Chondrocyte (in vitro differentiated cells): ENCODE measurements at places on chromosomes 11 and 22. TPM values are rescaled to one million over a fixed set of nuclear protein-coding genes. Genes with fewer than 3 reads are reported as not detected.

GGT1 gene
- total RNA-seq, result 1.4 to 1.8 TPM (median 1.5 TPM) in 3 replicates

POU2AF2 gene
- total RNA-seq, result not detected in 3 replicates

DCHS1 gene
- total RNA-seq, result 33.1 to 34.6 TPM (median 33.4 TPM) in 3 replicates

SLC37A4 gene
- 13.6 to 15.6 TPM (median 13.9 TPM) in 3 replicates for total RNA-seq

GRIA4 gene
- total RNA-seq, result not detected in 3 replicates

UBASH3B gene
- 10.4 to 14.8 TPM (median 14.4 TPM) in 3 replicates for total RNA-seq

GRIK4 gene
- 0.37 to 0.51 TPM (median 0.49 TPM) in 3 replicates for total RNA-seq

C2CD3 gene
- 14.7 to 28.0 TPM (median 16.3 TPM) in 3 replicates for total RNA-seq

EFEMP2 gene
- 174 to 310 TPM (median 290 TPM) in 3 replicates for total RNA-seq

PLEKHB1 gene
- total RNA-seq, result 2.0 to 2.9 TPM in 2 of 3 replicates, not detected in the other

ALDH3B1 gene
- total RNA-seq, result 10.8 to 14.3 TPM (median 13.1 TPM) in 3 replicates

MAPK11 gene
- total RNA-seq, result 9.3 to 19.9 TPM (median 17.7 TPM) in 3 replicates

SLC5A12 gene
- 0.97 to 1.7 TPM (median 1.4 TPM) in 3 replicates for total RNA-seq

SPA17 gene
- 1.7 to 3.6 TPM (median 3.2 TPM) in 3 replicates for total RNA-seq

CCDC87 gene
- total RNA-seq, result 0.23 to 0.32 TPM (median 0.27 TPM) in 3 replicates

- no peak for DNase-seq
Measured at GRCh38 chr11:63017306-63017974, 1.8 kb upstream of the SLC22A8 start.

DNA sequence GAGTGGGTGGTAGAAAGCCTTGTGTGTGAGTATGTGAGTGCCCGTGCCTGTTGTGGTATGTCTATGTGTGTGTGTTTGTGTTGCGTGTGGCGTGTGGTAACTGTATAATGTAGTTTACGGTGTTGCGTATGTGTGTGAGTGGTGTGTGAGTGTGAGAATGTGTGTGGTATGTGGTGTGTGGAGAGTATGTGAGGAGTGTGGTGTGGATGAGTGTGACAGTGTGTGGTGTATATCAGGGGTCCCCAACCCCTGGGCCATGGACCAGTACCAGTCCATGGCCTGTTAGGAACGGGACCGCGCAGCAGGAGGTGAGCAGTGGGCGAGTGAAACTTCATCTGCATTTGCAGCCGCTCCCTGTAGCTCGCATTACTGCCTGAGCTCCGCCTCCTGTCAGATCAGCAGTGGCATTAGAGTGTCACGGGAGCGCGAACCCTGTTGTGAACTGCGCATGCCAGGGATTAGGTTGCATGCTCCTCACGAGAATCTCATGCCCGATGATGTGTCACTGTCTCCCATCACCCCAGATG lies 5.7 kb downstream of the UPK3A start:
- no peak for DNase-seq

GRCh38 chr11:4677948-4678347 lies 19.7 kb downstream of the OR51E2 start:
- DNase-seq, result no peak

GRCh38 chr22:42412744-42413333 lies 19.4 kb downstream of the NFAM1 start:
- no peak for DNase-seq

DNA sequence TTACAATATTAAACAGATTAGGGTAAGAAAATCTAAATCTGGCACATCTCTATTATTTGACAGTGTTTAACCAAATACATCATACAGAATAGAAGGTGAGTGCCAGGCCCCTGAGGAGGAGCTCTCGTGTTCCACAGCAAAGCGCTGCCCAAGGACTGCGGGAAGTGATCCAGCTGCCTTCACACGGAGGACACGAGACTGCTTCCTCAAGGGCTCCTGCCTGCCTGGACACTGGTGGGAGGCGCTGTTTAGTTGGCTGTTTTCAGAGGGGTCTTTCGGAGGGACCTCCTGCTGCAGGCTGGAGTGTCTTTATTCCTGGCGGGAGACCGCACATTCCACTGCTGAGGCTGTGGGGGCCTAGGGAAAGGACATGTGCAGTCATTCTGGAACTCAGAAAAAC lies 71.1 kb downstream of the NCAPD3 start:
- no peak for DNase-seq

- no peak for DNase-seq
Measured at GRCh38 chr11:11565636-11566035, 56.2 kb downstream of the GALNT18 start.

DNA sequence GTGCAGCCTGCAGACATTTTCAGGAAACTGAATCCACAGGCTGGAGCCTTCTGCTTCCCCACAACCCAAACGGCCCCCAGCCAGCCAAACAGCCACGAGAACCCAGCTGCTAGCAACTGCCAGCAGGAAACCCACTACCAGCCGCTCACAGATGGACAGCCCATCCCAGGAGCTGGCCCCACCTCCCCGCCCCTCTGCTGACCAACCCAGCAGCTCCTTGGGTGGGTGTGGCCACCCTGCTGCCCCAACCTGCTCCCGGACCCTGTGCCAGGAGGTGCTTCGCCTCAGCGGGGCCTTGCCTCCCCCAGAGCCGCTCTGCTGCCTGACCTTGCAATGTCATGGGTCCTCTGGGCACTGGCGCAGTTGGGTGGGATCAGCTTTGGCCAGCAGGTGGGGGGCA lies 8.2 kb upstream of the CCDC188 start:
- no peak for DNase-seq

DNA sequence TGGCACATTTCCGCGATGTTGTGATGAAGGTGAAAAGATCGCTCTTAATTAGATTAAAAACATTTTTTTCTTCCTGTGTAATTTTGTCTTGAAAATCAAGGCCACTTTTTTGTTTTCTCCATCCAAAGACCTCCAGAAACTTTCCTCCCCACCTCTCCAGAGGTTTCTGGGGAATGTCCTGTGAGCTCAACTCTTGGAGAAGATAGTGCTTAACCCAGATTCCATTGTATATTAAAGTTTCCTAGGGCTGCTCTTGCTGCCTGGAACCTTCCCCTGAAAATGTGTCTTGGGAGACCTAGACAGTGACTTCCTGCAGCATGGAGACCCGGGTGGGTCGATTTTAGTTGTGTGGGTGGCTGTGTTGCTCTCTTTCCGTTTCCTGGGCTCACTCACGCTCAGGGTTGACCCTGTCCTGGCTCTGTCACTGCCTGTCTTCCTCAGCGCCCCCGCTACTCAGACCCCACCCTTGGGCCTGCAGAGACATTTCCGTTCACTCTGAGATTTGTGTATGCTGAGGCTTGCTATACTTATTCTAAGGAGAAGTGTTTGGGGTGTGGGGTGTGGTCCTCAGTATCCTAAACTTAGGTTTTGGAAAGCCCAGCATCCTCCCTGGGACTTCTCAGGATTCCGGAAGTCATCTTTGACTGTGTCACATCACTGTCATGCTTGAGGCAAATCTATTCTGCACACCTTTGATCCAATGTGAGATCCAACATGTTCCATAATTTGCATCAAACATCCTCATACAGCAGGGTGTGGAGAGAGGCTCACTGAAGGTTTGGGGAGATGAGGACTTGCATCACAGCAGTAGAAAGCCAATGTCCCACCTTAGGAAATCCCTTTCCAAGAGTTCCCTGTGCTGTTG lies 47.2 kb downstream of the KCNQ1OT1 start:
- DNase-seq, result no peak

DNA sequence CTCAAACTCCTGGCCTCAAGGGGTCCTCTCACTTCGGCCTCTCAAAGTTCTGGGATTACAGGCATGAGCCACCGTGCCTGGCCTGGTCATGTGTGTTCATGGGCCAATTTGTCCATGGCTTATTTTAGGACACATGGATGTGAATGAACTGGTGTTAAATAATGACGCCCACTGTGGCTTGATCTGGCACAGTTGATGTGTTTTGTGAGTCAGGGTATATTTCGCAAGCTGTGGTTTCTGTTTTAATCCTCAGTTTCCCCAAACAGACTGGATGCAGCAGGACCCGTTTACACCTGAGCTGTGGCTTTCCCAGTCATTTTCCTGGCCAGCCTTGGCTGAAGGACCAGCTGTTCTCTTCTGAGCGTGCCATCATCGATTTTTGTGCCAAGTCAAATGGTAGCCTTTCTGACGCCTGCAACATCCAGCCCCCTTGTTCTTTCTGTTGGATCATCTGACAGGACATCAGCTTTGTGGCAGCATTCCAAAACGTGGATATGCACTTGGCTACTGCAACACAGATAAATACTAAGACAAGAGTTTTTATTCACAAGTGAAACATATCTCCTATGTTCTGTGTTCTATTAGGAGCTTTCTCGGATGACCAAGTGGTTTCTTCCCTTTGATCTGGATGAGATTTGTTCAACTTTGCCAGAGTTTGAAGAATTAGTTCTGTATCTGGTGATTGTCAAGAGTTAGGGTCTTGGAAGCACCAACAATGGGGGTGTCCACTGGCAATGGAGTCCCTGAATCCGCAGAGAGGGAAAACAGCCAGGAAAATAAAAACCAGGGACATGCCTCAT lies 40.0 kb upstream of the SEPTIN5 start:
- DNase-seq, result no peak

DNA sequence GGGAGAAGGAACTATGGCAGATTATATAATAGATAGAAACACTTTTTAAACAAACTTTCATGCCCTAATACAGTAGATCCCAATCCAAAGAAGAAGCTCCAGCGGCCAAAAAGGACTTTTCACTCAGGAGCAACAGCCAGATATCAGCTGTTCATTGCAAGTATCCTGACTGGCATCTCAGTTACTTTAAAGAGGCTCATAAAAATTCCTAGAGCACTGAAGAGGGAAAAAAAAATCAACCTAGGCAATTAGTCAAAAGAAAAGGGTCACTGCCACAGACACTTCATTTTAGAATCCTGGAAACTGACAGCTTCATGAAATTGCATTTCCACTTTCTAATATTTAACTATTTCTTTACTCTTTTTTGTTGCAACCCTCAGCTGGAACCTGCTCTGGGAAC lies 170.6 kb upstream of the SOX6 start:
- no peak for DNase-seq

DNA sequence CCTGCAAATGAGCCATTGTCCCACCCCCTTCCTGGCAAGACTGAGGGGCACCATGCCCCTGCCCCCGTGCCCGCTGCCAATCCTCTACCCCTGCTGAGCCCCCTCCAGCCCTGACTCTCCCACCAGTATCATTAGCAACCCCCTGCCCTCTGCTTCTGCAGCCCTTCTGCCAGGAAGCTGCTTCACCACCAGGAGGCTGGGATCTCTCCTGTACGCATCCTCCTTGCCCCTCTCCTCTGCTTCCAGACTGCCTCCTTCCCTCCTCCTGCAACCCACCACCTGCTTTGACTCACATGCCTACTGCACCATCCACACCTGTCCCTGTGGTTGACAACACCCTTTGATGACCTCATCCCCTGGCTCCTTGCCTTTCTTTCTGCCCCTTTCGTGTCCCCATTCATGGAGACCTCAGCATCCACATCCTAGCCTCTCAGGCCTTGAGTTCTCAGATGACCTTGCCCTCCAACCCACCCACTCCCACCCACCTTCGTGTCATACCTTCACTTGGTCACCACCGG lies 13.4 kb upstream of the PNPLA3 start:
- DNase-seq, result no peak

DNA sequence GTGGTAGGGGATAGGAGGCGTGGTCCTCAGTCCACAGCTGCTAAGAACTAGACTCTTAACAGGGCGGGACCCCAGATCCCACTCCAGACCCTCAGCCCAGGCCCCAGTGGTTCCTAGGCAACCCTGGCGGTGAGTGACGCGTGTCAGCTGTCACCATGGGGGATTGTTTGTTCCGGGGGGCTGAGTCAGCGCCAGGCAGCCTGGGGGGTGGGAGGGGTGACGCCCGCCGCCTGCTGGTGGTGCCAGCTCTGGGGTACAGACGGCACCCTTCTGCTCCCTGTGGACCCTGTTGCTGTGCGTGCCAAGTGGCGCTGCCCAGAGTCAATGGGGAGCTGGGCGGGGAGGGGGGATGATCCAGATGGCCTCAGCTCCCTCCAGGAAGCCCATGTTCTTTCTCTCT lies 2.5 kb downstream of the CNIH2 start:
- DNase-seq, result no peak

GRCh38 chr22:42347281-42347824 lies 76.9 kb upstream of the TCF20 start:
- no peak for DNase-seq

DNA sequence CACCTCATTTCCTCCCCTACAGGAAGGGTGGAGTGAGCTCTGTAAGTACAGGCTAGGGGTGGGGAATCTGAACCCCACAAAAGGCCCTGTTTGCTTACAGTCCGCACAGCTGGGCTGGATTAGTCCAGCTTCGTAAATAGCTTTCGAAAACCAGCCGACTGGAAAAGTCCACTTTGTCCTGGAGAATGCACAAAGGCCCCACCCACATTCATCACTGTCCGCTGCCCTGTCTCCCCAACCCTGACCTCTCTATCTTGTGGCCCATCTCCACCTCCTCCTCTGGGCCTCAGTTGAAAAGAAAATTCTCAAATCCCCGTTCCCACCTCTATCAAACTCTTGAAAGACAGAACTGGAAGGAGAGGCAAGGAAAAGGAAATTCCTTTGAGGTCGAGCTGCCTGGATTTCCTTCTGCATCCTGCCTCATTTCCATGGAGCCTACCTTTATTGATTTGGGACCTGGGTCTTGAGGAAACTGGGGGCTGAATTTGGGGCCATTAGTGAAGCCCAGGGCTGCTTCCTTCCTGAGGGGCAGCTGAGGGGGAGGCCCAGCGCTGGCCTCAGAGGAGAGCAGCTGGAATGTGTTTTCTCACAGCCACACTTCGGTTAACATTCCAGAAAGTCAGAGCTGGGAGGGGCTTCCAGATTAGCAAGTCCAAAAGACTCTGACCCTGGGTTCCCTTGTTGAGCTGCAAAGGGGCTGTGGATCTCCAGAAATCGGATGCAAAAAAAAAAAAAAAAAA lies 147.6 kb downstream of the FBXO7 start:
- no peak for DNase-seq

- DNase-seq, result no peak
Measured at GRCh38 chr22:35752863-35753189, 35.2 kb downstream of the APOL5 start.

- no peak for DNase-seq
Measured at GRCh38 chr22:48369789-48370507, 1457.7 kb downstream of the BRD1 start.

- no peak for DNase-seq
Measured at GRCh38 chr11:10930972-10931760, 73.3 kb upstream of the ZBED5 start.

GRCh38 chr11:78160557-78160956 lies 21.1 kb upstream of the ALG8 start:
- no peak for DNase-seq

DNA sequence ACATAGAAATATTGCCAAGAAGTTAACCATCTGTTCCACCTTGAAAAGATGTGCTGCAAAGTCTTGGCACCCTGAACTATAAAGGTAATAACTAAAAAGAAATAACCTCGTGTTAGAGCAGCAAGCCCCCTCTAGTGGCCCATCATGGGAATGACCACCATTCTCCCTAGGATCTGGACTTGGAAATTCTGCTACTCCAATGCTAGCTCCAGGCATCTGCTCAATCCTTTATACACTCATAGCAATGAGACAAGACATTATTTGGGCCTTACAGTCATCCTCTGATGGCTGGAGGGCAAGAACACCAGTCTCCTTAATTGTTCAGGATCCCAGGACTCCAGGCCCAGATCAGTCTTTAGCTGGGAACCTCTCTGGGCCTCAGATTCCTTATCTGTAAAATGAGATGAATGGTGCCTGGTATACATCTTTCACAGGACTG lies 76.0 kb downstream of the CWC15 start:
- no peak for DNase-seq

- DNase-seq, result no peak
Measured at GRCh38 chr11:110812086-110812733, 100.0 kb upstream of the ARHGAP20 start.
